GM12865 (cell line): ENCODE measurements at places on chromosomes 16 and 17.

GRCh38 chr16:10037751-10038150 is 144.5 kb downstream of the GRIN2A start:
- no peak for DNase-seq

- no peak for DNase-seq
These were observed 1.6 kb upstream of the GLP2R start for GRCh38 chr17:9824094-9824493.

GRCh38 chr17:42586514-42587230 is 9.1 kb upstream of the PSMC3IP start:
- DNase-seq = peak; percentile 66

DNA sequence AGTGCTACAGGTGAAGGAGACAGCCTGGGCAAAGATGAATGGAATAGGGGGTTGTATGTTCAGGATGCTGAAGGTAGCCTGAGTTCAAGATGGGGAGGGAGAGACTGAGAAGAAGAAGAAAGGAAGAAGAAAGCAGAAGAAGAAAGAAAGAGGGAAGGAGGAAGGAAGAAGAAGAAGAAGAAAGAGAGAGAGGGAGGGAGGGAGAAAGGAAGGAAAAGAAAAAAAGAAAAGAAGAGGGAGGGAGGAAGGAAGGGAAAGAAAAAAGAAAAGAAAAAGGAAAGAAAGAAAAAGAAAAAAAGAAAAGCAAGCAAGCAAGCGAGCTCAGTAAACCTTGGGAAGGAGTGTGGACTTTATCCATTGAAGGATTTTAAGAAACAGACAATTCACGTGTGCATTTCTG is 7.8 kb downstream of the CCDC42 start:
- DNase-seq = no peak

GRCh38 chr16:86398622-86399021 is 111.7 kb upstream of the FOXF1 start:
- no peak for DNase-seq

DNA sequence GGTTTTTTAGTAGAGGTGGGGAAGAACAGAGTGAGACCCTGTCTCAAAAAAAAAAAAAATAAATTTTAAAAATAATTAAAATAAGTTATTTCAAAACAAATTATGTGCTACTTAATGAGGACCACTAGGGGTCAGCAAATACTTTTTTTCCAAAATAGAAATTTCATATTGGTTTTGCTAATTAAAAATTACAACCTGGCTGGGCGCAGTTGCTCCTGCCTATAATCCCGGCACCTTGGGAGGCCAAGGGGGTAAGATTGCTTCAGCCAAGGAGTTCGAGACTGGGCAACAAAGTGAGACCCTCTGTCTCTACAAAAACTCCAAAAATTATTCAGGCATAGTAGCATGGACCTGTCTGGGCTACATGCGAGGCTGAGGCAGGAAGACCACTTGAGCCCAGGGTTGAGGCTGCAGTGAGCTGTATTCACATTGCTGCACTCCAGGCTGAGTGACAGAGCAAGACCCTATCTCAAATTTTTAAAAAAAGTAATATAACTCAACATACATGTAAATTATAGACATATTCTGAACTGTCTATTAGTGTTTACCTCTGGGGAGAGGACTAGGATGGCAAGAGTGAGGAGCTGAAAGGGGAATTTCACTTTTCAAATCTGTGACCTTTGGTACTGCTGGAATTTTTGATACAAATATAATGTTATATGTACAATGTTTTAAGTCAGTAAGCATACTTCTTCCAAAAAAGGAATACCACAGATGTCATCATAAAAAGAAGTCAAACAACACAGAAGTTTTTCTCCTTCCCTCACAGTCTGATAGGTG is 8.1 kb downstream of the MEIOB start:
- peak; percentile 42 for DNase-seq

DNA sequence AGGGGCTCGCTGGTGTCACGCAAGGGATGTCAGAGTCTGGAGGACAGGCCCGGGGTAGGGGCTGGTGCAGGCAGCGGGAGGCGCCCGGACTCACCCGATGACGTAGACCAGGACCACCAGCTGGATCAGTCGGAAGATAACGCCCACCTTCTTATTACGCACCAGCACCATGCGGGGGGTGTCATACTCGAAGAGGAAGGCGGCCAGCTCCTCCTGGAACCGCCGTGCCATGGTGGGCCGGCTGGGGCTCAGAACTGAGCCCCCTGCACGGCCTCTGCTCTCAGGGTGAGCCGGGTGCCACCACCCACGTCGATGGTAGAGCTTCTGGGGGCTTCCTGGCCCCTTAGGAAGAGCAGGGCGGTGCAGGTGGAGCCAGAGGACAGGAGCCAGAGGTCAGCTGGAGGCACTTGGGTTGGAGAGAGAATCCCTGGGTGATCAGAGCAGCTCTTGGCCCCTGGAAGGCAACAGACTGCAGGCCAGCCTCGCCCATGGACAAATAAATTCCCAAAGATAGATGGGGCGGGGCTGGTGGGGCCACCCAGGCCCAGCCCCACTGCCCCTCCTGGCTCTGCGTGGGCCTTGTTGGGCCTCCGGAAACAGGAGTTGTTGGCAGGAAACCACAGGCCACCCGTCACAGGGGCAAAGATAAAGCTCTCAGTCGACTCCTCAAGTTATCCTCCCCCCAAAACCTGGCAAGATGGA is at the start of gene P2RX1:
P2RX1 (minus strand) TSS at position 471 of the 702 bp plus-strand sequence; CDS start at position 231, 240 bp downstream.
- DNase-seq = peak; percentile 55

DNA sequence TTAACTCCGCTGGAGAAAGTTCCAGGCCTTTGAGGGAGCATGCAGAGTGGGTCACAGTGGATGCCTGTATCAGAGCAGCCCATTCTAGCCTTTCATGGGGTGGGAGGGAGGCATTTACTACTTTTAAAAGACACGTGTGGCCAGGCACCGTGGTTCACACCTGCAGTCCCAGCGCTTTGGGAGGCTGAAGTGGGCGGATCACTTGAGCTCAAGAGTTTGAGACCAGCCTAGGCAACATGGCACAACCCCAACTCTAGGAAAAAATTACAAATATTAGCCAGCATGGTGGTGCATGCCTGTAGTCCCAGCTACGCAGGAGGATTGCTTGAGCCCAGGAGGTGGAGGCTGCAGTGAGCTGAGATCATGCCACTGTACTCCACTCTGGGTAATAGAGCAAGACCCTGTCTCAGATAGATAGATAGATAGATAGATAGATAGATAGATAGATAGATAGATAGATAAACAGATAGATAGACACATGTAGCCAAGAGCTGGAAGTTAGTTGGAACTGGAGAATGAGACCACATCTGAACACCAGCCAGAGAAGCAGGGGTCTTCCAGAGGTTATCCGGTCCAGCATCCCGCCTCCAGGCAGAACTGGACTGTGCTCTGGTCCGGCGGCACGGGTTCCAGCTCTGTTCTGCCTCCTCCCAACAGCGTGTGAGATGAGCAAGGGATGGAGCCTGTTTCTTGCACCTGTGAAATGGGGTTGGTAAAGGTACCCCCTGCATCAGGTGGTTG is 3.6 kb downstream of the ADCY7 start:
- no peak for DNase-seq

- no peak for DNase-seq
These were observed 676 bp upstream of the KRT13 start for GRCh38 chr17:41505809-41506767.

DNA sequence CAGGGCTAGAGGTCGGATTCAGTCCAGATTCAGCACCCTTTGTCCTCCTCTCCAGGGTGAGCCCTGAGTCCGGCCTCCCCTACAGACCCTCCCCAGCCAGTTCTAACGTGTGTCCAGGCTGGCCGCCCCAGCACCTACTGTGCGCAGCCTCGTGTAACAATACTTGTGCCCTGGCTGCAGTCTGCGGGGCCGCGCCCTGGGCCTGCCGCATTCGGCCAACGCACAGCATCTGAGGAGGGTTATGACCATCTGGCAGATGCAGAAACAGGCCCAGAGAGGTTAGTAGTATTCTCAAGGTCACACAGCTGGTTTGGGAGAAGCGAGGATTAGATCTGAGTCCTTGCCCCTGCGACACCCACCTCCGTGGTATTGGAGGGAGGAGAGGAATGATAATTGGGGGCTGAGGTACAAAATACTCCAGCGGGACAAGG is 968 bp downstream of the RIPOR1 start:
- DNase-seq = no peak

- no peak for DNase-seq
These were observed 71.0 kb downstream of the MSI2 start for GRCh38 chr17:57327176-57327970.

DNA sequence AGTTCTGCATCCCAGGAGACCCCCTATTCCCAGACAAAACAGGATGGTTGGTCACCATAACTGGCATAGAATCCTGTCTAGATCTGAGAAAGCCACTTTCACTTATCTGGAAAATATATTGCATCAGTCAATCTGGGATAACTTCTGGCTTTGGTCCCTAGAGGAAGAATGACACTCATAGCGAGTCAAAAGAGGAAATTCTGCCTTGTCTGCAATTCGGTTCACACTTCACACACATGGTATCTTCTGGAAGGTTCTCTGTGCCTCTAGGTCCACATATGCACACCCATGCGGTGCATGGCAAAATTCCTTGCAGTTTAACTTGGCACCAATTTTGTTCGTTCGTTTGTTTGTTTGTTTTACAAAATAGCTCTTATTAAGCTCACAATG is 49.2 kb upstream of the WSCD1 start:
- no peak for DNase-seq

GRCh38 chr16:50441486-50442157 is 72.8 kb upstream of the BRD7 start:
- DNase-seq = no peak

GRCh38 chr16:61814726-61815347 is 221.4 kb downstream of the CDH8 start:
- no peak for DNase-seq

DNA sequence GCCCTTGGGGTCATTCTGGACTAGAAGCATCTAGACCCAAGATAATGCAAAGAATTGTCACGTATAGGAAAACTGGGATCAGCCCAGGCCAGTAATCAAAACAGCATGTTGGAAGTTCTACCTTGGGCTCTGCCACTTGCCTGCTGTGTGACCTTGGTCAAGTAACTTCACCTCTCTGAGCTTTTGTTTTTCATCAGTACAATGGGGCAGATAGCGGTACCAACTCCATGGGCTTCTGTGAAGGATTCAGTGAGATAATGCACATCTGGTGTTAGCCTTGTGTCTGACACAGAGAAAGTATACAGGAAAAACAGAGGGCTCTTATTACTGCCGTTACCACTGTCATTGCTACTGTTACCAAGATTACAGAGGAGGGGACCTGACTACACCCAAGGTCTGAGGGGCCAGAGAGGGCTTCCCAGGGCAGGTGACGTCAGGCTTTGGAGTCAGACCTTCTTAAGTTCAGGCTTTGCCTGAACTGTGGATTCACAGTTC is 24.6 kb downstream of the CMIP start:
- DNase-seq = no peak

DNA sequence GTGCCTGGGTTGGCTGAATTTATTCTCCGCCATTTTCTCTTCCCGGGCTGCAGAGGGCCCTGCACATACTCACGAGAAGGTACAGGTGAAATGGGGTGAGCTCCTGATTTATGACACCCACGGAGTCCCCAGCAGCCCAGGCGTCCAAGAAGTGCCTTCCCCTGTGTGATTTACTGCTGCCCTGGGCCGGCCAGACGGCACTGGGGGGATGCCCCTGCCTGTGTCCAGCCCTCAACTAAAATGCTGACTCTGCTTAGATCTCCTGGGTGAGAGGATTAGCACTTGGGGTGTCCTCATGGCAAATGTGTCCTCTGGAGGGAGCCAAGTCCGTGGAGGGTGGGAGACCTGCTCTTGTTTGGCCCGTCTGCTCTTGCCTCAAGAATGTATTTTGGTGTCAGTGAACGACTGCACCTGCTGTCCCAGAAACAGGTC is 132.4 kb downstream of the MAF start:
- no peak for DNase-seq

DNA sequence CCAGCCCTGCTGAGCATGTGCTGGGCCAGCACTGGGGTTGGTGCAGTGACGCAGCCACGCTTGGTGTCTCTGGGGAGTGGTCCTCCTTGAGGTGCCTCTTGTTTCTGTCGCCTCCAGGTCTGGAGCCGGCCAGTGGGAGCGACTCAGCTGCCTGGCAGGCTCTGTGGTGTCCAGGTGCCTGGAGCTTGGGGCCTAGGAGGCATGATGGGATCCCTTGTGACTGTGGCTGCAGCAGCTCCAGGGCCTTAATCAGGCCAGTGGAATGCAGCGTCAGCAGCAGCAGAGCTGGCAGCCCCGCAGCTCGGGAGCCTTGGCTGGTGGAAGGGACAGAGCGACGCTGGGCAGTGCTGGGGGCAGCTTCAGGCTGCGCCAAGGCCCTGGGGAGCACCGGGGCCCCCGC is 74.7 kb upstream of the CIBAR2 start:
- DNase-seq = no peak

- DNase-seq = no peak
These were observed 78.0 kb downstream of the ENGASE start for GRCh38 chr17:79152636-79153035.

DNA sequence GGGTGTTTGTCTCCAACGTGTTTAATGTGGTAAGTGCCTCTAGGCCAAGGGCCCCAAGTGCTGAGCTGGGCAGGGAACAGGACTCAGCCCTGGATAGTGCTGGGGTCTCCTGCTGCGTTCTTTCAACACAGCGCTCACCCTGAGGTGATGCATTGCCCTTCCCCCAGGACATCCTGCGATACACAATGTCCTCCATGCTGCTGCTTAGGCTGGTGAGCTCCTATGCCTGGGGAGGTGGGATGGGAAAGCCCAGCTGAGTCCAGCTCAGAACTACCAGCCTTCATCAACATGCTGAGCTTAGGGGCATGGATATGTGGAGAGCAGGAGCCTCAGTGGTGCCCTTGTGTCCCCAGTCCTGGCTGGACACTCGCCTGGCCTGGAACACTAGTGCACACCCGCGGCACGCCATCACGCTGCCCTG is 563 bp downstream of the ZACN start:
- no peak for DNase-seq

- DNase-seq = peak; percentile 61
These were observed 57.7 kb downstream of the CMC2 start for GRCh38 chr16:80948886-80949493.

- DNase-seq = no peak
These were observed 55.4 kb downstream of the GP2 start for GRCh38 chr16:20271893-20272292.

GRCh38 chr16:1288813-1289476 is 20.5 kb upstream of the UBE2I start:
- no peak for DNase-seq

DNA sequence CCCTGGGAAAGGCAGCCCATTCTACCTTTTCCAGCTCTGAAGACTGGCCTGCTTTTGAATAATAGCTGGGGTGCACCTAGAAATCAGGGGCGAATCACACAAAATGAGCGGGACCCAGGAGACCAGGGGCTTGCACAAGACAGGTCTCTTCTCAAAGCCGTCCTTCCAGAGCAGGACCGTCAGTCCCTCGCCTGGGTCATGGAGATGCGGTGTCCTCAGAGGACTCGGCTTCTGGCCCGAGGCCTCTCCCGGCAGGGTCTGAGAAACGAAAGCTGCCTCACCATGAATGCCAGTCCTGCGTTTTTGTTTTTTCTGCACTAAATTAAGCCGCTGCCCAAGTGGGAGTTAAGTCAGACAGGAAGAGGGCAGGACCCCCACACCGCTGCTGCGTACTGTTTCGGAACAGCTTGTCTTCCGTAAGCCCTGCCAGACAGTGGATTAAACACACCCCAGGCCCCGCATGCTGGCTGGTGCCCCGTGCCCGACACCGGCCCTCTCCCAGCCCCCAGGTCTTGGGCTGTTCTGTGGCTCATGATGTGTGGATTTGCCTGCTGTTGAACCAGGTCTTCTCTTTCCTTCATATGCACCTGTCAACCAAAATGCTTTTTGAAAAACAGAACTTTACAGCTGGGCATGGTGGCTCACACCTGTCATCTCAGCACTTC is 142.1 kb upstream of the RPH3AL start:
- DNase-seq = peak; percentile 8
